ENCODE measurements at places on chromosomes 2 and 18.

- DNase-seq, result peak; percentile 15
Measured at GRCh38 chr2:136238286-136239078, 120.5 kb upstream of the CXCR4 start.

- no peak for DNase-seq
Measured at GRCh38 chr2:215367662-215368492, 56.0 kb downstream of the ATIC start.

- no peak for DNase-seq
Measured at GRCh38 chr18:27094621-27095020, 90.5 kb downstream of the CHST9 start.

GRCh38 chr18:51361130-51361860 is 163.8 kb upstream of the MEX3C start:
- DNase-seq, result no peak

- DNase-seq, result no peak
Measured at GRCh38 chr2:72998724-72999123, 72.8 kb downstream of the SFXN5 start.

- DNase-seq, result no peak
Measured at GRCh38 chr2:119062652-119063051, 95.9 kb downstream of the C1QL2 start.

- DNase-seq, result no peak
Measured at GRCh38 chr2:170202437-170202836, 24.5 kb downstream of the MYO3B start.

- DNase-seq, result no peak
Measured at GRCh38 chr2:10019602-10020400, 23.5 kb upstream of the KLF11 start.

DNA sequence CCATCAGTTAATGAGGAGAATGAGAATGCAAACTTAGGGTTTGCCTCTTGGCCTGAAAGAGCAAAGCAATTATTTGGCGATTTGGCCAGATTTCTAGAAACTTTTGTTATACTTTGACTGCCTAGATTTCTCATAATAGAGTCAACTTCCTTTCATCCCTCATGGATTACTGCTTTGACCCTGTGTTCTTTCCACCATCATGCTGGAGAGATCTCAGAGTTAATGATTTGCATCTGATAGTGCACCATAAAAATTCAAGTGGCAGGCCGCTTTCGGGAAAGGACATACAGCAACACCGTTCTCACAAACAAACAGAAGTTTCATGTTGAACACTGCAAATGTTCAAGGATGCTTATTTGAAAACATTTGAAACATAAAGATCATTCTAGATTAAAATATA is 143.7 kb upstream of the ZFP36L2 start:
- no peak for DNase-seq

DNA sequence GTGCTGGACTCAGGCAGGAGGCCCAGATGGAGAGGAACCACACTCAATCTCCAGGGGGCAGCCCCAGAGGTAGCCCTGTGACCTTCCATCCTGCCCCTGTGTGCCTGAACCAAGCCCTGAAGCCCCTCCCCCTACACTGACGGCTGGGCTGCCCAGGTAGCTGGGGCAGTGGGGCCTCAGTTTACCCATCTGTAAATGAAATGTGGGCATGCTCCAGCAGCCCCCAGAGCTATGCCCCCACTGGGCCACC is 15.8 kb downstream of the CROCC2 start:
- DNase-seq, result peak; percentile 1

GRCh38 chr2:26430826-26431225 is 29.1 kb downstream of the DRC1 start:
- no peak for DNase-seq

GRCh38 chr18:24126155-24126961 is 12.5 kb upstream of the CABYR start:
- no peak for DNase-seq

- DNase-seq, result no peak
Measured at GRCh38 chr2:153100151-153100550, 378.4 kb downstream of the RPRM start.

DNA sequence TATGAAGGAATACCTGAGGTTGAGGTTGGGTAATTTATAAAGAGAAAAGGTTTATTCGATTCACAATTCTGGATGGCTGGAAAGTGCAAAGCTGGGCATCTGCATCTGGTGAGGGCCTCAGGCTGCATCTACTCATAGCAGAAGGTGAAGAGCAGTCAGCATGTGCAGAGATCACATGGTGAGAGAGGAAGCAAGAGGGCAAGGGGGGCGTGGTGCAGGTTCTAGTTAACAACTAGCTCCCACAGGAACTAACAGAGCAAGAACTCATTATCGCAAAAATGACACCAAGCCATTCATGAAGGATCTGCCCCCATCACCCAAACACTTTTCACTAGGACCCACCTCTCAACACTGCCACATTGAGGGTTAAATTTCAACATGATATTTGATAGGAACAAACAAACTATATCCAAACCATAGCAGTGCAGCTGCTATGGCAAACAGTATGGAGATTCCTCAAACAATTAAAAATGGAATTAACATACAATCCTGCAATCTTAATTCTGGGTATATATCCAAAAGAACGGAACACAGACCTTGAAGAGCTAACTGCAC is 72.8 kb upstream of the LDLRAD4 start:
- no peak for DNase-seq

- no peak for DNase-seq
Measured at GRCh38 chr2:227871375-227871791, at the start of gene DAW1. Gene DAW1 (plus strand): TSS chr2:227871631. CDS start chr2:227871690, 59 bp downstream.

GRCh38 chr2:236503100-236503499 is 66.5 kb upstream of the ACKR3 start:
- DNase-seq, result no peak

GRCh38 chr18:10432781-10433180 is 21.7 kb upstream of the APCDD1 start:
- no peak for DNase-seq
